Stimulated activated CD4-positive, alpha-beta T cell treated with anti-CD3 and anti-CD28 coated beads, Interleukin-2, amount 100 ng/mL, for 24 hours (primary cell): ENCODE measurements at places on chromosomes 7 and 10.

- DNase-seq: no peak
Observed at GRCh38 chr10:338171-339037, 203.1 kb downstream of the ZMYND11 start.

GRCh38 chr7:1915956-1916600 is 246.0 kb downstream of the ELFN1 start:
- DNase-seq: no peak

DNA sequence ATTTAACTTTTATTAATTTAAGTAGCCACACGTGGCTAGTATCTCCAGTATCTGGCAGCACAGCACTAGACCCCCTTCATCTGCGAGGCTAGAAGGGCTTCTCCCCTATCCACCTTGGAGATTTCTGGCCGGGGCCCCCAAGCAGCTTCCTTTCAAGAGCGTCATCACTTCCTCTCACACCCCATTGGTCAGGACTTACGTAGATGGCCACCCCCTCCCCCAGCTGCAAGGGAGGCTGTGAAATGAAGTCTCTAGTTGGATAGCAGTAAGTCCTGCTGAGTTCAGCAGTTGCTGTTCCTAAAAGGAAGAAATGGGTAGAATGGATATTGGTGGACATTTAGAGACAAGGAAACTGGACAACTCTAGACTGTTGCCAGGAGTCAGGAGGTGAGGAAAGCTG is 33.8 kb upstream of the COMTD1 start:
- no peak for DNase-seq

GRCh38 chr7:12226756-12227155 is 15.7 kb downstream of the TMEM106B start:
- DNase-seq: no peak

GRCh38 chr10:132455441-132455971 is 58.5 kb downstream of the PWWP2B start:
- no peak for DNase-seq

GRCh38 chr7:100952641-100953040 is 3.3 kb downstream of the MUC3A start:
- DNase-seq: no peak

DNA sequence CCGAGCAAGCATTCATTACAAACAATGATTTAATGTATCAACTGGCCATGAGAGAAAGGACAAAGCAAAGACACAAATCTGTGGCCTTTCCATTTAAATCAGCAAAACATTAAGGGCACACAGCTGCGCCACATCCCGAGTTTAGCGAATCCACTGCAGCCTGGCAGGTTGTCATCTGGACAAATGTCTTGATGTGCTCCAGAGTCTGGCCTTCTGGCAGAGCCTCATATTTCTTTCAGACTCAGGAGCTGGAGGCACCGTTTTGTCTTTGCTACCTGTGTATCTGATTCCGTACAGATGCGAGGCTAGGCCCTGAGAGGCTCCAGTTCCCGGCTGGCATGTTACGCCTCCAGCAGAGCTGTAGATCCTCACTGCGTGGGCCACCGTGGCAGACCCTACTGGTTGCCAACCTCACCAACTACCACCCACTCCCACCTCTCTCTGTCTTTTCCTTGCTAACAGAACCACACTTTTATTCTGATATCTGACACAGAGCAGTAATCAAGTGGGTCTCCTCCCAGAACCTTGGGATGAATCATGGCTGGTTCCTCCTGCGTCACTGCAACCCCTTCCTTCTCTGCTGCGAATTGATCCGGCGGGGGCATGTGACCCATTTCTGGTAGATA is 40.9 kb upstream of the EFCAB10 start:
- no peak for DNase-seq

- DNase-seq: no peak
Observed at GRCh38 chr10:132418527-132419416, 21.8 kb downstream of the PWWP2B start.

- DNase-seq: no peak
Observed at GRCh38 chr7:121633186-121633585, 237.1 kb upstream of the FAM3C start.

DNA sequence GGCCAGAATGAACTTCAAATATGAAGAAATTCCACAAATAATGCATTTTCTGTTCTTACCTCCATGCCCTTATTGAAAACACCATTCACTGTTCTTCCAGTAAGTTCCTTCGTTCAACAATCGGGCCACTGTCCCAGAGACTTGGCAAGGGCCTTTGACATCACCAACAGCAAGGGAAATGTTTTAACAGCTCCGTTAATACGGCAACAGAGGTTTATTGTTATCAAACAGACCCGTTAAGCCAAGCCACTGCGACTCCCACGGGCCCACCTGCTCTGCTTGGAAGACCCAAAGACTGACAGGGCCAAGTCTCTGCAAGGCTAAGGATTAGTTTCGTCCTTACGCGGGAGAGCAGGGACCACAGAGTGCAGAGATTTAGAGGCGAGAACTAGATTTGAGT is 43.4 kb upstream of the LYZL1 start:
- DNase-seq: no peak

DNA sequence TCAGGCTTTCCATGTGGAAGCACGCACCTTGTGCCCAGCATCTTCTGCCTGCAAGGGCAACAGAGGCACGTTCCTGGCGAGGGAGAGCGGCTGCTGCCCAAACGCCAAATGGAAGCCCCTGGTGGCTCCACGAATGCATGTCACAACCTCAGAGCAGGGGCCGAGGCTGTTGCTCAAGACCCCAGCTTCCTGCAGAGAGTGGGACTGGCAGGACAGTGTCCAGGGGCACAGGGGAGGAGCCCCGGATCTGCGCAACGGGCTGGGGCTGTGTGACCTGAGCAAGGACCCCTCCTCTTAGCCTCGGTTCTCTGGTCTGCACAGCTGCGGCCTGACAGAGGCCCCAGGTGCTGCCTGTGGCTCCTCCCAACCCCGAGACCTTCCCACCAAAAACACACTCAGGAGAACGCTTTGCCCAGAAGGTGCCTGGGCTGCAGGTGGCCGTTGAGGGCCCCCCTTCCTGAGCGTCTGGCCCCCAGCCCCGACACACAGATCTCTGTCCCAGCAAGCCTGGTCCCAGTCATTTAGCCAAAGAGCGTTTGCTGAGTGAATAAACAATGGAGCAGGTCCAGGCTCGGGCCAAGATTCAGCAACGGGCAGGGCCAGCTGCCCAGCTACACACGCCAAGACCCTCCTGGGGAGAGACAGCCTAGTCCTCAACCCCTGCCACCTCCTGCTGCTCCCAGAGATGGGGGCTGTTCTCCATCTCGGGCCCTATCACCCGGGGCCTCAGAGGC is 1.2 kb downstream of the MICALL2 start:
- no peak for DNase-seq

DNA sequence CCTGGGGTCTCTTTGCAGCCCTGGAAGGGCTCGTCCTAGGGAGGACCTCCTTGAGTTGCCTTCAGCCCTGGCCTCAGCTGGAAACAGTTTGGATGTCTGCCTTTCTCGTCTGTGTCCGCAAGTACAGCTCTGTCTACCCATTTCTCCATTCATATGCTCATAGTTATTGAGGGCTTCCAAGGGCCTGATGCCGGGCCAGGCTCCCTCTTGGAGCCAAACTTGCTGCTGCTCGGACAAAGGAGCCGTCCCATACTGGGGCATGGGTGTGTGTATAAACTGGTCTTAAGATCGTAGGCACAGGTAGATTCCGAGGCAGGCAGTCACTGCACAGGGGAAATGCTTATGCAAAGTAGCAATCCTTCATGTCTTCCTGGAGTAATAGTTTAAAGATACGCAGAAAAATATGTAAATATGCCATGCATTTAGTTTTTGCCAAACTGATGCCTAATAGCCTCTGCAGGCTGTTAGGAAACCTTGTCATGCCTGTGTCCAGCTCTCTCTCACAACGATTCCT is 117.0 kb upstream of the BTBD16 start:
- DNase-seq: no peak

GRCh38 chr7:42222891-42223290 is 14.1 kb downstream of the GLI3 start:
- no peak for DNase-seq

GRCh38 chr10:91759581-91759986 is 38.6 kb upstream of the TNKS2 start:
- DNase-seq: no peak

DNA sequence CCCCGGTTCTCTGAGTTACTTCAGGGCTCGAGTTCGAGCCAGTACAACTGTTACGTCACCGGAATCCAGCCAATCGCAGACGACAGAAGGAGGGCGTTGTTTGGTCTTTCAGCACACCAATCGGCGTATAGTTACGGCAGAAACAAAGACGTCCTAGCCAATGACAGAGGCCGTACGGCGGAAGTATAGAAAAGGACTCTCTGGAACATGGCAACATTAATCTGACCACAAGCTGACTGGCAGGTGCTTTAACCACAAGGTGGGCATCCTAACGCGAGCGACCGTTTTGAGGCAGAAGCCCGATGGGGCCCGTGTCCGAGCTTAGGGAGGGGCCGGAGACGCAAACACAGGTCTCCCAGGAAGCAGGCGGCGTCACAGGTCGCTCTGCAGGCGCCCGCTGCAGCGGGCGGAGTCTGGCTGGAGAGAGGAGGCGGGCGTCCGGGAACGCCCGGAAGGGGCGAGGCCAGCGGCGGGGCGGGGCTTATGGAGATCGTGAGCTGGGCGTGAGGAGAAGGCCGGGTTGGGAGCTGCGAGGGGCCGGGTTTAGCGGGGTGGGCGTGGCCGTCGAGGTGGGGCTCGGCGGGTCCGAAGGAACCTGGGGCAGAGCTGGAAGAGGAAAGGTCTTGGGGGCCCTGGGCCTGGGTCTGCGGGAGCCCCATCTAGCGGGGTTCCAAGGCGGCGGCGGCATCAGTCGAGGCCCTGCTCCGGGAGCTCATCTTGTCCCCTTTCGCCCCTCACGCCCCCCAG is at the start of gene MOSPD3:
TSS of gene MOSPD3 (plus strand) at position 558 of the 747 bp plus-strand sequence. CDS start 252 bp downstream, outside the sequence.
- peak; percentile 98 for DNase-seq

DNA sequence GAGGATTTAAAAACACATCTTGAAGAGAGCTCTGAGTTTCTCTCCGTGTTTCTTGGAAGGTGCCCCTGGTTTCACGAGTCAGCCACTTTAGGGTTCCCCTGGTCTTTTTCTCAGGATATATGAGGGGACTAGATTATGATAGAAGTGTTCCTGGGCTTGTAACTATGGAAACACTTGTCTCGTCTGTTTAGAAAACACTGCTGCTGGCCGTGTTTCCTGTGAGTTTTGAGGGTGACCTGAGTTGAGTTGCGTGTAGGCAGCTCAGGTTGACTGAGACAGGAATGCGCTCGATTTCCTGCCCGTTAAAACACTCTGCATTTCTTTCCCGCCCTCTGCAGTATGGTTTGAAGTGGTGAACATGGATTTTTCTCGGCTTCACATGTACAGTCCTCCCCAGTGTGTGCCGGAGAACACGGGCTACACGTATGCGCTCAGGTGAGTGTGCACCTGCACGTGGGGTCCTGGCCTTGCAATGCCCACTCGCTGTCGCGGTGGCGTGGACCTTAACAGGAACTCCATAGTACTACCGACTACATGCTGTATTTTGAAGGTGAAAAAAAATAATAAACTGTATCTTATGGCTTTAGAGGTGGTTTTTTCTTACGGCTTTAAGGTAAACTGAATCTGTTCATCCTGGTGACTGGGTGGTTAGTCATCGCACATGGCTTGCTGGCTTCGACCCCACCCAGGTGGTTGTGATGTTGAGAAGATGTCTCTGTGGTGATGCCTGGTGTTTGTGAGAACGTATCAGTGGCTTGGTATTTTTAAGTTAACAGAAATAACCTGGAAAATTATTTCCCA is at the start of gene SUN1:
TSS of gene SUN1 (plus strand) at position 310 of the 801 bp plus-strand sequence. CDS start at position 359, 49 bp downstream.
- peak; percentile 72 for DNase-seq
